ENCODE measurements at places on chromosomes 5 and 9. TPM values are rescaled to one million over a fixed set of nuclear protein-coding genes. Genes with fewer than 3 reads are reported as not detected.

Gene CMYA5
- 2.9 TPM for total RNA-seq

Gene ECSCR
- 3.4 TPM for total RNA-seq

Gene CLTA
- total RNA-seq: 48.4 TPM

Gene FIBCD1
- not detected for total RNA-seq

Gene DCAF10
- total RNA-seq: 22.2 TPM

Gene LECT2
- 72.0 TPM for total RNA-seq

Gene GRM6
- not detected for total RNA-seq

Gene GADD45G
- 5.5 TPM for total RNA-seq

DNA sequence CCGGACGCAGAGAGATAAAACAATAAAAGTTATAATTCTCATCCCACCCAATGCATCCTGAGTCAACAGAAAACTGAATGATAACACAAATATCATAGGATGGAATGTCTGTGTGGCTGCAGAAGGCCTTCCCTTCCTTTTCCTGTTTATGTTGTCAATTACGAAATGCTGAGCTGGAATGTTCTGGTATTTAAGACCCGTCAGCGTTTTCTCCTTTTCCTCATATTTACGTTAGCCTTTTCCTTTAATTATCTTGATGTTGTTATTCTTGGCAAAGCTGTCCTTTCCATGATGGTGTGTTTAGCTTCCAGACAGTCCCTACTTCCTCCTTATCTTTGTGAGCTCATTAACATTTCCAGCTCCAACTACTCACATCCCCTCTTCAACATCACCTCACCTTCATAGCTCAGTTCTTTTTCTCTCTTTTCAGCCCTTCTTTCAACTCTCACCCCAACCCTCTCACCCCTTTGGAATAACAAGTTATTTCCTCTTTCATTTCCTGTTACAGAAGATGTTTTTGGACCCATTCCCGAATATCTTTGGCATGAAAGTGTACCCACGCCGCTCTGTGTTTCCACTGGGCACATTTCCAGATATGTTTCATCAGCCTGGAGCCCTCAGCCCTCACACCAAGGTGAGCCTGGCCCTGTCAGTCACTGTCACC lies 221.6 kb downstream of the NR2F1-AS1 start:
- no peak for DNase-seq

- DNase-seq: no peak
Measured at GRCh38 chr9:123487944-123488548, 132.0 kb downstream of the CRB2 start.

DNA sequence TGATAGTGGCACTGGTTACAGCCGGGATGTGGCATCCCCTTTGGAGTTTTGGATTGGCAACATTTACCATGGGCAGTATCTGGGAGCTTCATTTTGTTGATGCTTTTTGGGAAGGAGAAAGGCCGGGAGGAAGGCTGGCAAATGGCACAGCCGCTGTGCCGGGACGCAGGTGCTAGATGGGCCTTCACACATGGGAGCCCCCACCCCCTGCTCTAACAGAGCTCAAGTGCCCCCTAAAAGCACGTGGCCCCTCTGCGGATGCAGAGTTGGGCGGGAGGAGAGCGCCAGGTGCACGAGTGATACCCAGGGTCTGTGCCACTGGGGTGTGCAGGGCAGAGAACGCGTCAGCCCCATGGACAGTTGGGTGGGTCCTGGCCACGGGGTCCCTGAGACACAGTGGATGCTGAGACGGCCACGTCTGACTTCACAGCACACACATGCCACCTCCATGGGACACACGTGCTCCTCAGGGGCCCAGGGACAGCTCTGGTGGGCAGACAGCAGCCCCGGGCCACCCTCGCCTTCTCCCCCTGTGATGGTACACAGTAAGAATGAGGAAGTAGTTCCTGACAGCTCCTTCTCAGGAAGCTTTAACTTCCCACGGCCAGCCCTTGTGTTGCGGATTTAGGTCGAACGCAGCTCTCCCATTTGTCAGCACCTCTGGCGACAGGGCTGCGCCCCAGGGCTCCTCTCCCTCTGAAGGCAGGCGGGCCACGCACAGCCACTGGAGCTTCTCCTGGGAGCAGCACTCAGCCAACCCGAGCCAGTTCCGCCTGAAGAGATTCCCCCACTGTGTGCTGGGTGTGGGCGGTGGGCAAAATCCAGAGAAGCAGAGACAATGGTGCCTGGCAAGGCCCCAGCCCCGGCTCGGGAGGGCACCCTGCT lies 10.8 kb downstream of the SLC9A3 start:
- no peak for DNase-seq

- DNase-seq: no peak
Measured at GRCh38 chr9:126336736-126337325, 10.2 kb downstream of the MVB12B start.

- no peak for DNase-seq
Measured at GRCh38 chr5:29702875-29703274, 1490.6 kb upstream of the CDH6 start.

- no peak for DNase-seq
Measured at GRCh38 chr5:149297340-149298025, 25.8 kb downstream of the AFAP1L1 start.

GRCh38 chr5:171821286-171821685 lies 35.7 kb downstream of the SMIM23 start:
- no peak for DNase-seq

- DNase-seq: no peak
Measured at GRCh38 chr9:112338561-112338960, 5.1 kb upstream of the PTBP3 start.

GRCh38 chr9:75378036-75378435 lies 289.7 kb downstream of the OSTF1 start:
- DNase-seq: no peak

GRCh38 chr9:123924727-123925126 lies 5.2 kb downstream of the DENND1A start:
- DNase-seq: no peak

DNA sequence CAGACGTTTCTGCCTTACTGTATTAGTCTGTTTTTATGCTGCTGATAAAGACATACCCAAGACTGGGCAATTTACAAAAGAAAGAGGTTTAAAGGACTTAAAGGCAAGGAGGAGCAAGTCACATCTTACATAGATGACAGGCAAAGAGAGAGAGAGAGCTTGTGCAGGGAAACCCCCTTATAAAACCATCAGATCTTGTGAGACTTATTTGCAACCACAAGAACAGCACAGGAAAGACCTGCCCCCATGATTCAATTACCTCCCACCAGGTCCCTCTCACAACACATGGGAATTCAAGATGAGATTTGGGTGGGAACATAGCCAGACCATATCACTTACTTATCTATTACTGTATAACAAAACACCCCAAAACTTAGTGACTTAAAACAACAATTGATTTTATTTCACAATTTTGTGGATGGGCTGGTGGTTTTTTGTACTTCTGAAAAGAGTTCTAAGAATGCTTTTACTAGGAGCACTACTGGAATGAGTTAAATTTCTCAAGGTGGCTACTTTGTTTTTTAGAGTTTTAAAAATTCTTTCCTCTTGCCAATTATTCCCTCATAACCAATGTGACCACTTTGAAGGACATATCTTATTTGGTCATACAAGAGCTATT lies 10.3 kb downstream of the RUSC2 start:
- DNase-seq: no peak

GRCh38 chr9:93210324-93210973 lies 26.5 kb downstream of the WNK2 start:
- DNase-seq: no peak

Data from liver (tissue), 10 donors.